ENCODE measurements at places on chromosomes 6 and 20.
A peak's percentile ranks its signal among the peaks of the same experiment; 100 is the strongest.

- DNase-seq, result no peak
Observed at GRCh38 chr20:51910321-51911050, 108.2 kb upstream of the SALL4 start.

GRCh38 chr6:47059216-47059885, 17.2 kb upstream of the ADGRF1 start:
- DNase-seq, result no peak

DNA sequence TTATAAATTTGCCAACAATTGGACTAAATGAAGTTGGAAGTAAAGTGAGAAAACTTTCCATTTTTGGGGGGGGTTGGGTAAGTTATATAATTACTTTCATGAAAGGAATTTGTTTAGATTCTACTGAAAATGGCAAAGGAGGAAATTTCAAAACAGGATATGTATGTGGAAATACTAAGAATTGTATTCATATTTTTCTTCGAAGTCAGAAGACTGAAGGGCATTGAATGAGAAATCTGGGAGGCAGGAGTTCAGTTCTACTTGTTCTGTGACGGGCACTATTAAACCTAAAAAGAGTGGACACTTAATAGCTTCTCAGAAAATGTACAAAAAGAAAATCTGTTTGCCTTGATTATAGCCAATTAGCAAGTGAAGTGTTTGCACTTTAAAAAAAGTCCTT, 114.7 kb downstream of the PRIM2 start:
- no peak for DNase-seq

GRCh38 chr20:44026647-44027342, 112.1 kb downstream of the TOX2 start:
- no peak for DNase-seq

GRCh38 chr20:62148908-62149314, 5.3 kb downstream of the SS18L1 start:
- no peak for DNase-seq

- DNase-seq, result peak; percentile 21
Observed at GRCh38 chr20:20743511-20744169, 31.2 kb upstream of the RALGAPA2 start.

DNA sequence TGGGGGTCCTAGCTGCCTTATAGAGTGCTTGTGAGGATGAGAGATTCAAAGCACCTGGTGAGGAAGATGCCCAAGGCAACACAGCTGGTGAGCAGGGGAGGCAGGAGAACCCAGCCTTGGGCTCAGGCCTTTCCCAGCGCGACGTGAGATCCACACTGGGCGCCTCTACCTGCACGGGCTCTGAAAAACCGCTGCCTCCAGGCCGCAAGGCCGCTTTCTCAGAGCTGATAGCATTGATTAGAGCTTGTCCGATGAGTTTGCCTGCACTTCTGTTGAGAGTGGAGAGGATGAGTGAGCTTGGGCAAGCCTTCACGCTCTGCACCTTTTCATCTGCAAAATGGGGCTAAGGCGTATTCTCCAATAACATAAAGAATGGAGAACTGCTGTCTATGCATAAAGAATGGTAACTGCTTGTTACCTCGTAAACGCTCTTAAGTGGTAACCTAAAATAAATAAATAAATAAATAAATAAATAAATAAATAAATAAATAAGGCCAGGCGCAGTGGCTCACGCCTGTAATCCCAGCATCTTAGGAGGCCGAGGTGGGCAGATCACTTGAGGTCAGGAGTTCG, 916 bp downstream of the PABPC1L start:
- DNase-seq, result peak; percentile 24

DNA sequence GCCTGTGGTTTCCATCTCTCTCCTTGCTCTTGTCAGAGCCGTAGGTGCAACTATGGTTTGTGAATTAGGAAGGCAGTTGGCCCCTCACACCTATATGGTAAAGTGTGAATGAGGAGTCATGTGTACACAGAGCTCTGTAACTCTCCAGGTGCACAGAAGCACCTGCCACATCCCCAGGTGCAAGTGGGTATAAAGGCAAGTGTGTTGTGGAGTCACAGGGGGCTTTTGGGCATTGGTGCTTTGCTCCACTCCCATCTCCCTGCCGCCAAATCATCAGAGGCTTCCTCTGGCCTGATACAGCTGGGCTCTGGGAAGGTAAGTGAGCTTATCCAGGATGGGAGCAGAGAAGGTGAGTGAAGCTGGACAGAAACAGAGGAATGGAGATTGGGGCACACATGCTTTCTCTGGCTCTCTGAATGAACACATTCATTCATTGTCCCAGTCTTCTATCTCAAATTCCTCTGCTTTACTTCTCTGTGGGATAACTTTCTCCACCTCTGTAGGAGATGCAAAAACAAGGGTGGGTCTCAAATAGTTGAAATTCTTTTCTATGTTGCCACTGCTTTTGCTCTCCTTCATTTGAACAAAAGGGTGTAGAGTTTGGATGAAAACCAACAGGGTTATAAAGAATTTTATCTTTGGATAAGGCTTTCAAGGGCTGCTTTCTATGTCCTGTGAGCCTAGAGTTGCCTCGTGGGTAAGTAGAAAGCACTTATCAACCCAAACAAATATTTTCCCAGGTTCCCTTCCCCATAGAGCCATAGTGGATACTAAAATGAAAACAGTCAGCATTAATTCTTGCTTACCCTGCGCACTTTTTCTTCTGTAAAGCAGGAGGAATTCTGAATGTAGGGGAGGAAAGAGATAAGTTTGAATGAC, 45.0 kb upstream of the RIPOR2 start:
- DNase-seq, result peak; percentile 23

GRCh38 chr6:7050872-7051779, 56.6 kb upstream of the RREB1 start:
- DNase-seq, result peak; percentile 59

- DNase-seq, result no peak
Observed at GRCh38 chr20:19699180-19699971, 58.7 kb upstream of the RIN2 start.

GRCh38 chr6:156885562-156885961, 108.4 kb downstream of the ARID1B start:
- no peak for DNase-seq

DNA sequence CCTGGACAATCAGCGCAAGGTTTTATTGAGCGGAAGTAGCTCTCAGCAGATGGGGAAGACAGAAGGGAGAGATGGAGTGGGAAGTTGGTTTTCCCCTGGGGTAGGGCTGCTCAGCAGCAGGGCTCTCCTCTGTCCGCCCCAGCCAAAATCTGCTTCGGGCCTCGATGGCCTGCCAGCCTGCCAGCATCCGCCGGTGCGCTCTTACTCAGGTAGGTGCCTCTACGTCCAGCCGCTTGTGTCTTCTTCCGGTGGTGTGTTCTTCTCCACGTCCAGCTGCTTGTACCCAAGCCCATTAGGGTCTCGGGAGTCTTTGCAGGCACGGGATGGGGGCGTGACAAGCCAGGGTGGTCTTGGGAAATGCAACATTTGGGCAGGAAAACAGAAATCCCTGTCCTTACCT, 1340.0 kb upstream of the MAP3K7 start:
- DNase-seq, result no peak

DNA sequence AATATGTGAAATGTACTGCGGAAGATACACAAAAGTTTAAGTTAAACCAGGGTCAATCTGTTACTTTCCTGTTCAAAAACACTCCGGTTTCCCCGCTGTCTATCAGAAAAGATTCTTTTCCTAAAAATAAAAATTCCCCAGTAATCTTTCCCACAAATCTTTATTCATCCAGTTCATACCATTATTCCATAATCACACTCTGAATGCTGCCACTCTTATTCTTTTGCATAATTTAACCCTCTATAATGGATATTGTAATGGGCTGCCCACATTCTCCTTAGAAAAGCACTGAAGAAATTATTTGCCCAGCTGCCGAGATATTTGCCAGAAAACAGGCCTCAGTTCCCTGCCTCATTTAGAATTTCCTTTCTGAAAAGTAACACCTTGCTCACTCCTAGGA, 68.6 kb downstream of the EPHA7 start:
- no peak for DNase-seq

GRCh38 chr6:125598422-125598821, 151.0 kb upstream of the HEY2 start:
- no peak for DNase-seq

DNA sequence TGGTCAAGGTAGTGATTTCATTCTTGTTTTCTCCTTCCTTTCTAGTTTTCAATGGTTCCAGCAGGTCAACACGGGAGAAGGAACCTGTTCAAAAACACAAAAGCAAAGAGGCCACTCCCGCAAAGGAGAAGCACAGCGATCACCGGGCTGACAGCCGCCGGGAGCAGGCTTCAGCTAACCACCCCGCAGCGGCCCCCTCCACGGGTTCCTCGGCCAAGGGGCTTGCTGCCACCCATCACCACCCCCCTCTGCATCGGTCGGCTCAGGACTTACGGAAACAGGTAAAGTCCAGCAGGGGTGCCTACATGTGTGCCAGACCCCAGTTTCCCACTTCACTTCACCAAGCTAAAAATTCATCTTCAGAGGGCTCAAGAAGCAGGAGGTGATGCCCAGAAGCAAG, 175.6 kb downstream of the DTNBP1 start:
- no peak for DNase-seq

GRCh38 chr6:12963567-12963966, 247.0 kb downstream of the PHACTR1 start:
- no peak for DNase-seq

DNA sequence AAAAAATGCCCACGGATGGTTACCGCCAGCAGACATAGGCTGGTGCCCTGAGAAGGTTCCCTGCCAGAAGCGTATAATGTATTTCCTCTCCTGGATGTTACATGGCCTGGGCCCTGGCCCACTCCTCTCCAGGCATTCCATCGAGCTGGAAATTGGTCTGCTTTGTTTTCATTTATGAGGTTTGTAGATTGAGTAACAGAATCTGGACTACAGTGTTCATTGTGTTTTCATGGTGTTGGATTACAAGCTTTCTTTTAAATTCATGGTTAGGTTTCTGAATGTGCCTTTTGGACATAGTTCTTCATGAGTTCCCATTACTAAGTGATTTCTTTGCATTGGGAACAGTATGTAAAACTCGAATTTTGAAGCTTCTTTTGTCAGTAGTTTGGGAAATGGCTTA, 6.4 kb downstream of the TIAM2 start:
- no peak for DNase-seq

GRCh38 chr20:676967-677366, 1.4 kb upstream of the SCRT2 start:
- DNase-seq, result no peak

GRCh38 chr6:19804205-19805128, 32.7 kb upstream of the ID4 start:
- peak; percentile 96 for DNase-seq

GRCh38 chr6:64908104-64908503, 798.9 kb downstream of the EYS start:
- DNase-seq, result no peak

DNA sequence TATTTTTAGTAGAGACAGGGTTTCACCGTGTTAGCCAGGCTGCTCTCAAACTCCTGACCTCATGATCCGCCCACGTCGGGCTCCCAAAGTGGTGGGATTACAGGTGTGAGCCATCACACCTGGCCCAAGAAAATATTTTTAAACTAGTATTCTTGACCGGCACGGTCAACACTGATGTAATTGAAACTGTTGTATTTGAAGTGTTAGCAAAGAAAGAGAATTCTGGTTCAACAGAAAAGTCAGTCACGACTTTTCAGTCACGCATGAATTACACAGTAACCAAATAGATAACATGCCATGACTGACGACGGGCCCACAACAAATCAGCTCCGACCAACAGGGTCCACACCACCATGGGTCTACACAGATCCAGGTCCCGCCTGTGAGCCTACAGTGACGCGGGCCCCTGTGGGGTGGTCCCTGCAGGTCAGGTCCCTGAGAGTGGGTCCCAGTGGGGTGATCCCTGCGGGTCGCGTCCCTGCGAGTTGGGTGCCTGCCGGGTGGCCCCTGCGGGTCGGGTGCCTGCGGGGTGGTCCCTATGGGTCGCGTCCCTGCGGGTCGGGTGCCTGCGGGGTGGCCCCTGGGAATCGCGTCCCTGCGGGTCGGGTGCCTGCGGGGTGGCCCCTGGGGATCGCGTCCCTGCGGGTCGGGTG, 1.0 kb downstream of the GMEB2 start:
- no peak for DNase-seq

- DNase-seq, result no peak
Observed at GRCh38 chr20:44235702-44236101, 11.4 kb upstream of the GDAP1L1 start.

DNA sequence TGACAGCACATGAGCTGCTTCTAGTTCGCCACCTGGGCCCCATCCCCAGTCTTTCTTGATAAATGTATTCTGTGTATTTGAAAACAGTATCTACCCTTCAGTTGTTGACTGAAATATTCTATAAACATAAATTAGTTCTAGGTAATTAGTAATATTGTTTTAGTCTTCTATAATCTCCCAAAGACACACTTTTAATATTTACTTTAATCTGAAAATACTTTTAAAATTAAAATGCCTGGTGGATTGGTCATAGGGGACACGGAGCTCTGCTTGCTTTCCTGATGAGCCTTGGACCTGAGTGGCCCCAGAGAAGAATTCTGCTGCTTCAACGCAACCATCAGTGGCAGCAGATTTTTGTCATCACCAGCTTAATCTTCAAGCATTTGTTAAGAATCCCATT, 234.5 kb downstream of the THBS2 start:
- no peak for DNase-seq

- no peak for DNase-seq
Observed at GRCh38 chr6:27568226-27568897, 95.5 kb upstream of the ZNF184 start.

GRCh38 chr20:35246723-35247122, 20.2 kb downstream of the MMP24 start:
- no peak for DNase-seq

DNA sequence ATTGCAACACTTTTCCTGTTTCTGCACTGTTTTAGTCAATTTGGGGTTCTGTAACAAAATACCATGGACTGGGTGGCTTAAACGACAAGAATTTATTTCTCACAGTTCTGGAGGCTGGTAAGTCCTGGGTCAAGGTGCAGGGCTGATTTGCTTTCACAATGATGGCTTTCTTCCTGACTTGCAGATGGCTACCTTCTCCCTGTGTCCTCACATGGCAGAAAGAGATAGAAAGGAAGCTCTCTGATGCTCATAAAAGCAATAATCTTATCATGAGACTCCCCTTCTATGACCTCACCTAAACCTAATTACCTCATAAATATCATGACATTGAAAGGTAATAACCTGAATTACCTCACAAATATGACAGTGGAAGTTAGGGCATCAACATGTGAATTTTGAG, 511.5 kb upstream of the CITED2 start:
- no peak for DNase-seq

All from WTC11 (cell line).